Upper lobe of right lung (tissue), 1 donor: ENCODE measurements at places on chromosomes 3 and 15. TPM values are rescaled to one million over a fixed set of nuclear protein-coding genes. Genes with fewer than 3 reads are reported as not detected.
A peak's percentile ranks its signal among the peaks of the same experiment; 100 is the strongest.

ACTC1 gene
- total RNA-seq = 3.4 TPM

HRH1 gene
- 12.0 TPM for total RNA-seq

CEMIP gene
- total RNA-seq = 17.3 TPM

GRCh38 chr3:13711911-13712650, 163.2 kb downstream of the FBLN2 start:
- H3K4me3 ChIP-seq = no peak overlapping the region
- DNase-seq = peak; percentile 7
- no peaks in the 10 kb centered on the region for H3K4me1 ChIP-seq
- no peaks in the 10 kb centered on the region for H3K36me3 ChIP-seq
- no peaks in the 10 kb centered on the region for H3K27me3 ChIP-seq

CLEC3B gene
- total RNA-seq = 265 TPM

GRCh38 chr15:47862402-47862801, 145.1 kb downstream of the SEMA6D start:
- H3K27ac ChIP-seq = no peak overlapping the region
- no peak overlapping the region for H3K4me3 ChIP-seq

TGM4 gene
- not detected for total RNA-seq

GRCh38 chr3:2036076-2036475, 62.6 kb upstream of the CNTN4 start:
- no peaks in the 10 kb centered on the region for H3K27me3 ChIP-seq
- H3K4me1 ChIP-seq = no peaks in the 10 kb centered on the region
- H3K27ac ChIP-seq = no peak overlapping the region
- H3K4me3 ChIP-seq = no peak overlapping the region

GXYLT2 gene
- total RNA-seq = 8.4 TPM

DNA sequence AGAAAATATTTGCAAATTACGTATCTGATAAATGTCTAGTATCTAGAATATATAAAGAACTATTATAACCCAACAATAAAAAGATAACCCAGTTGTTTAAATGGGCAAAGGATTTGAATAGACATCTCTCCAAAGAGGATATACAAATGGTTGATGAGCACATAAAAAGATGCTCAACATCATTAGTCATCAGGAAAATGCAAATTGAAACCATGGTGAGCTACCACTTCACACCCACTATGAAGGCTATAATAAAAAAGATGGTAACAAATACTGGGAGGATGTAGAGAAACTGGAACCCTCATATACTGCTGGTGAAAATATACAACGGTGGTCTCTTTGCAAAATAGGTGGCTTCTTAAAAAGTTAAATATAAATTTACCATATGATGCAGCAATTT, 28.0 kb downstream of the RAD51 start:
- no peak for DNase-seq
- no peak overlapping the region for H3K27ac ChIP-seq
- no peaks in the 10 kb centered on the region for H3K27me3 ChIP-seq
- H3K4me1 ChIP-seq = no peaks in the 10 kb centered on the region
- no peaks in the 10 kb centered on the region for H3K36me3 ChIP-seq

WDR49 gene
- total RNA-seq = 1.2 TPM

TPRA1 gene
- total RNA-seq = 40.6 TPM

DNA sequence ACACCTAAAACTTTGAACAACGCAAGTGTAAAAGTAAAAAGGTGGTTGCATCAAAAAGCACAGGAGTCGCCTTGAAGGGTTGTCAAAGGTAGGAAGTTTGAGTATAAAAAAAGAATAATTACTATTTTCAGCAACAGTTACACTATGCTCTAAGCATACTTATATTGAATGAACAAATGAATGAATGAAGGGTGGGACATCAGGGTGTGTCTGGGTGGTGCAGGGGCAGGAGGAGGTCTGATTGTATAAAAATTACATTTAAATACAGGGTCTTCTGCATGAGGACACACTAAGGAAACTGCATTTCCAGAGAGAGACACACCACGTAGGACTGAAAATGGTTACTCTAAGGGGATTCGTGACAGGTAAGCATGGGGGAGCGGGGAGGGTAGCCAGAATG, at the start of gene ARGFX:
TSS of gene ARGFX (plus strand) at position 301 of the 400 bp plus-strand sequence. CDS start 2,765 bp downstream, outside the sequence.
- no peaks in the 10 kb centered on the region for H3K36me3 ChIP-seq
- DNase-seq = no peak
- H3K27me3 ChIP-seq = no peaks in the 10 kb centered on the region
- no peak within 1 kb of the TSS for H3K4me3 ChIP-seq
- no peak within 1 kb of the TSS for H3K27ac ChIP-seq
- H3K4me1 ChIP-seq = no peaks in the 10 kb centered on the region

LRTM1 gene
- not detected for total RNA-seq

- no peaks in the 10 kb centered on the region for H3K36me3 ChIP-seq
- peak overlapping the region; percentile 85 for H3K27ac ChIP-seq
- no peak for DNase-seq
- H3K4me3 ChIP-seq = peak overlapping the region; percentile 95
- H3K4me1 ChIP-seq = peaks cover 9% of the 10 kb centered on the region
Observed at GRCh38 chr3:128123156-128123537, 465 bp downstream of the RUVBL1 start.
